ENCODE measurements at places on chromosomes 13 and 19.

DNA sequence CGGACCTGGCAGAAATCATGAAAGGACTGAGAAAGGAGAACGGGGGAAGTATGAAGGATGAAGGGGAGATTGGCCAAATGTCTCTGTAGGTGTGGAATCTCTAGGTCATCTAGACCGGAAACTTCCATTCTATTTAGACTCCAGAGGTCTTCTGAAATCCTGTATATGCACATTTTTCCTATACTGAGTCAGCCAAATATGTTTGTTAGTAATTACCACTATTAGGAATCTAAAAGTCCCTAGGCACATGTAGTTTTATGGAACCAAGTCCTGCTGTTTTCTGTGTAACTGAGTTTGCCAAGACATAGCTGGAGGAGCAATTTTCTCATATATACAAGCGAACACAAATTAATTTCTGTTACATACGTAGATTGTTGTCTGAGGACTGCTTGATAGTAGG lies 498.1 kb downstream of the GPC5 start:
- no peak for DNase-seq

DNA sequence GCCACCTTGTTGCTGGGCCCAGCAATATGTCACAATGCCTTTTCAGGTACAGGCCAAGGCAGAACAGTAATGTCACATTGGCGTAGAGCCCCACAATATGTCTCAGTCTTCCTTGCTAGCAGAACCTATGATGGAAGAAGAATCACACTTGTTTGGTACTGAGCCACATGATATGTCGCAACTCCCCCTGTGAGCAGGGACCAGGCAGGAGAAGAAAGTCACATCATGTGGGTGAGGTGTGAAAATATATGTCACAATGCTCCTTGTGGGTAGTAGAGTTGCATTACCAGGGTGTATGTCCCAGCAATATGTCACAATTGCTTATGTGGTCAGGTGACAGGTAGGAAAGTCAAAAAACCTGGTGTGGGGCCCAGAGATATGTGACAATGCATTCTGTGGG lies 7.1 kb upstream of the ZNF91 start:
- no peak for DNase-seq

DNA sequence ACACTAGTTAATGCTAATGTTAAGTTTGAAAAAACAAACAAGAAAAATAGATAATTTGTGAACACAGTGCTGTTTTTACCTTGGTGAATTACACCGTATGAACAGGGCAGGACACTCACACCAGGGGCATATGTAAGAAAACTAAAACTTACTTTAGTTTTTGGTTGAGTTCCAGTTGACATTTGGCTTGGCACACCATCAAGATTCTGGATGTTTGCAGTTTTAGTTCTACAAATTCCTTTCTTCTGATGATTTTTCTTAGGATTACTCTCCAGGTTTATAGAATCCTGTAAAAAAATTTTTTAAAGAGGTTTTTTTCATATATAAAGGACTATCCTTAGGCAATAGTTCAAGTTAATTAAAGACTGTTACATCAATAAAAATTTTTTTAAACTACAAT lies 238.5 kb upstream of the STARD13 start:
- no peak for DNase-seq

DNA sequence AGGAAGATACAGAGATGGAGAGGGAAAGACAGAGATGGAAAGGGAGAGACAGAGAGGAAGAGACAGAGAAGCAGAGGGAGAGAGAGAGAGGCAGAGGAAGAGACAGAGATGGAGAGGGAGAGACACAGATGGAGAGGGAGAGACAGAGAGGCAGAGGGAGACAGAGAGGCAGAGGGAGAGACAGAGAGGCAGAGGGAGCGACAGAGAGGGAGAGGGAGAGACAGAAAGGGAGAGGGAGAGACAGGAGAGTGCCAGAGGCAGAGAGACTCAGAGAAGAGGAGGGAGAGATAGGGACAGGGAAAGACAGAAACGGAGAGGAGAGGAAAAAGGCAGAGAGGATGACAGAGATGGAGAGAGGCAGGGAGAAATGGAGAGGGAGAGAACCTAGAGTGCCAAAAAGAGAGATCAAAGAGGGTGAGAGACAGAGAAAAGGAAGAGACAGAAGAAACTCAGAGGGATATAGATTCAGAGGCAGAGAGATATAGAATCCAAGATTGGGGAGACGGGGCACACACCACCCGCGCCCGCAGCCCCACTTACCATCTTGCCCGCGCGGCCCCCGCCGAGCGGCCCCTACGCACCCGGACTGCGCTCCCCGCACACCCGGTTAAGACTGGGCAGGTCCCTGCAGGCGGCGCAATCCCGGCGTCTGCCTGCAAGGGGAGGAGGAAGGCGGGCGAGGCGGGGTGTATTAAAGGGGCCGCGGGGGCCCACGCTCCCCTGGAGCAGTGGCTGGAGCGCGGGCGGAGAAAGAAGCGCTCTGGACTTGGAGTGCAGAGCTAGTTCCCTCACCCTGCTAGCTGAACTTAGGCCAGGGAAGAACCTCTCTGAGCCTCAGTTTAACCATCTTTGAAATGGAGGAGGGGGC lies 10.7 kb downstream of the TM6SF2 start:
- no peak for DNase-seq

DNA sequence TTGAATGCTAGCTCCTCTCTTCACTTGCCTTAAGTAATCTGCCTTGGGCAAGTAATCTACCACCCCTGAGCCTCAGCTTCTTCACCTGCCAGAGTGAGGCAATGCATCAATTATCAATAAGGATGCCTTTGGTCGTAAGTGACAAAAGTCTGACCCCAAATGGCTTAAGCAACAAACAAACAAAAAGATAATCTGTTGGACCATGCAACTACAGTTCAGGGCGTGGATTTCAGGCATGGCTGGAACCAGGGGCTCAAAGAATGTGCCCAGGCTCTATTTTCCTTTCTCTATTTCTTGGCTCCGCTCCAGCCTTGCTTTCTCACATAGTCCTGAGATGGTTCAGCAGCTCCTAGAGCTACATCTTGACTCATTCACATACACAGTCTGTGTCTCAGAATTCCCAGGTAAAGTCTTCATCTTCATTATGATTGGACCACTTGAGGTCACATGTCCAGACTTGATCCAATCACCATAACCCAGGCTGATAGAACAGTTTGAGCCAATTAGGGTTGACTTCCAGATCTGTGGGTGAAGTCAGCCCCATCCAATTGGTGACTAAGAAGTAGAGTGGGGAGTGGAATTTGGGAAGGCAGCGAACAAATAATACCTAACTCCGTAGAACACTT lies 29.6 kb downstream of the ACSBG2 start:
- DNase-seq = no peak

DNA sequence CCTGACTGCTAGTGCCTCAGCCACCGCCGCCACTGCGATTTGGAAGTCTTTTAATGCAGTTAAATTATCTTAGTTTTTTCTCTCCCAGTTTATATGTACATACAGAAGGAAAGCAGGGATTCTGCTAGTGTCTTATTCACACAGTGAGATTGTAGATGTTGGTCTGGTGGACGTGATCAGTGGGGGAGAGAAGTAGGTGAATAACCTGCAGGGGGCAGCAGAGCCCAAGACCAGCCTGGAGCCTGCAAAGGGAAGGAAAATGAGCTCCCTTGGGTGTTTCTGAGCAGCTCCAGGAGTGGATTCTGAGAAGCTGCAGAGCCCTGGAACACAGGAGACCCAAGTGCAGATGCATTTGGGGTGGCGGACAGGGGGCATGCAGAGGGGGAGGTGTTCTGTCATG lies 26.3 kb downstream of the ZNF844 start:
- DNase-seq = peak; percentile 69

DNA sequence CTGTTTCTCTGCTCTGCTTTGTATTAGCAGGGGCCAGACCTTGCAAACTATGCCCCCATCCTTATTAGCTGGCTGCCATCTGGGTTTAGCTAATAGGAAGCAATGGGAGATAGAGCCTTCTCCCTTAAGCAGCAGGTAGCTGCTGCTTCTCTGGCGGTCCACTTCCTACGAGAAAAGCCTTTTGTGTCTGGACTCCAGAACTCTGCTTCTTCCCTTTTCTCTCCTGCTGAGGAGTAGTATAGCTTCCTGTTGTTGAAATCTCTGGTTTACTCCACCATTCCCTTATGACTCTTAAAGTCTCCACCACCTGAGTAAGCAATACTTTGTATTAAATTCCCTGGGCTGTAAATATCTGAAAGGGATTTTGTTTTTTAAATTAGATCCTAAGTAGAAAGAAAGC lies 147.1 kb downstream of the DNAJC15 start:
- DNase-seq = no peak

GRCh38 chr13:40626561-40626960 lies 39.9 kb downstream of the FOXO1 start:
- no peak for DNase-seq

DNA sequence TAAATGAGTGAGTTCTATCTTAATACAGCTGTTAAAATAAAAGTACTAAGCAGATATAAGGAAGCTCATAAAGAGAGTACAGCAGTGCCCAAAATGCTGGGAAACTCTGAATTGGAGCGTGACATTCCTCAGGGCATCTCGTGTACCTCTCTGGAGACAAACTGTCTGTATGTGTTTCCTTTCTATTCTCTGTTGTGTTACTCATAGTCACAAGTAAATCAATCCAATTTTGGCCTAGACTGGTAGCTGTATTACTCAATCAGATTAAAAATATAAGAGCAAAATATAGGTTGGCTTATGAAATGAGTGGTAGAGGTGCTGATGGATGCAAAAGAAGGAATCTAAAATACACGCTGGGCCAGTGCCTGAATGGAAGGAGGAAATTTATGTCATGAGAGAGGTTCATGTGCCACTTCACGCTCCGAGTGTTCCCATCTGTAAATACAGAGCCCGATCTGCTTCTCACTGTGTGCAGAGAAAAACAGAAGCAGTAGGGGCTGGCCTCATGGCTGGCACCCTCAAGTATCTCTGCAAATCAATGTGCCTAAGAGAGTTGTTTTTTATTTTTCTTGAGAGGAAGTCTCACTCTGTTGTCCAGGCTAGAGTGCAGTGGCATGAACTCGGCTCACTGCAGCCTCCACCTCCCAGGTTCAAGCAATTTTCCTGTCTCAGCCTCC lies 58.7 kb upstream of the RGCC start:
- no peak for DNase-seq

DNA sequence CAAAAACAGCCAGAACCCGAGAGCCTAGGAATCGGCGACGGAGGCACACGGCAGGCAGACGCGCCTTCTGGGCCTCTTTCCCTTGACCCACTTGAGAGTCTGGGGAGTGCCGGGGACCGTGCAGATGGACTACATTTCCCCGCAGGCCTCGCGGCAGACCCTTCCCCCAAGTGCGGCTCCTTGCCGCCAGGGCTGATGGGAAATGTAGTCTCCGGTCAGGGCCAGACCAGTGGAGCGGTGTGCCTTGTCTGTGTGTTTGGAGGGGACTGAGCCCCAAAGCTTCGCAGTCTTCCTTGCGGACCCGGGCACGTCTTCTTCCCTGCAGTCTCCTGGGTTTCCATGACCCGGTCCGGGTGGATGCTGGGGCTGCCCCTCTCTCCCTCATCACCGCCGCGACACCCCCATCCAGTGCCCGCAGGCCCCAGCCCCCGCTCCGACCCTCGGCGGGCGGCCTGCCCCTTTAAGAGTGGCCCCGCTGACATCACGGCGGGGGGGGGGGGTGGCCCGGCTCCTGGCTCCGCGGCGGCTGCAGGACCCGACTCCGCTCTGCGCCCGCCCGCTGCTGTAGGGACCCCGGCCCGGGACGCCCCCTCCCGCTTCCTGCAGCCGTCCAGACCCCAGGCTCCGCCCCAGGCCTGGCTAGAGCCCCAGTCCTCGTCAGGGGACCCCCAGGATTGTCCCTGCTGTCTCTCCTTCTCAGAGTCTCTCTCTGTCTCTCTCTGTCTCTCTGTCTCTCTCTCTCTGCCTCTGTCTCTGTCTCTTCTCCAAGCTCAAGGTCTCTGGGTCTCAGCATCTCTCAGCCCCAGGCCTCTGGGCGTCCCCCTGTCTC lies 758 bp upstream of the CACNG7 start:
- DNase-seq = peak; percentile 97

DNA sequence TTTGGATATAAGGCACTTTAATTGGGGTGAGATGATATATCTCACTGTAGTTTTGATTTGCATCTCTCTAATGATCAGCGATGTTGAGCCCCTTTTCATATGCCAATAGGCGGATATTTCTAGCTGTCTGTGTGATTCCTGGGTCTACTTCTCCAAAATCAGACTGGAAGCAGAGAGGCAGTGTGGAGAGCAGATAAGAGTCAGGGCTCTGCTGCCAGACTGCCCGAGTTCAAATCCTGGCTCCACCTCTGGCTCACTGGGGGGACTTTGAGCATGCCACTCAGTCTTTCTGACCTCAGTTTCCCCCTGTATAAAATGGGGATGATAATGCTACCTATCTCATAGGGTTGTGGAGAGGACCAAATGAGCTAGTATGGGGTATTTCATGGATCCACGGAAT lies 24.0 kb upstream of the ACP7 start:
- DNase-seq = no peak

DNA sequence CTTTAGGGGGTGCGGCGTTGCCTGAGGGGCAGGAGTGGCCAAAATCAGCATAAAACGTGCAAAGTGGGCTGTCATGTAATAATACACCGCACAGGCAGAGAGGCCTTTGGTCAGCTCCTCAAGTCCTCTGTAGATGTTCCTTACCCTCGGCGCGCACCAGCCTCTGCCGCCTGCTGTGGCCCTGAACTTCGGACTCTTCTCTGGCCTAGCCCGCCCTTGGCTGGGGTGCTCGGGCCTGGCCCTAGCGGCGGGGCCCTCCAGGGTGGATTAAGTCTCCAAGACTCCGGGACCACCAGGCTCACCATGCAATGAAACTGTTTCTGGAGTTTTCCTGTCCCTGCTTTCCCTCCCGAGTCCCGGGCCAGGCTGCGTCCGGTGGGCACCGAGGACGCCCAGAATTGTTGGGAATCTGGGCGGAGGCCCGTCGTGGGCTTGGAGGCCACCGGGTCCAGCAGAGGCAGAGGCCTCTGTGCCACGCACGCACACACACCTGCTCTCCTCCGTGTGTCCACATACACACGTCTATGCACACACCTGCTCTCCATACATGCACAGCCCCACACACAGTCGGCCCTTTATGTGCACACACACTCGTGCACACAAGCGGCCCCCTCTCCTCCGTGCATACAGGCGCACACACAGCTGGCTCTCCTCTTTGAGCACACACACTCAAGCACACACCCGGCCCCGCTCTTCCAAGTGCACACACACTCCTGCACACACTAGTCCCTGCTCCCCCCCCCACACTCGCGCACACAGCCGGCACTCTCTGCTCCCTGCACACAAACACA lies 1.5 kb upstream of the TFDP1 start:
- DNase-seq = no peak

- no peak for DNase-seq
Observed at GRCh38 chr13:30880151-30880855, 25.8 kb upstream of the MEDAG start.

DNA sequence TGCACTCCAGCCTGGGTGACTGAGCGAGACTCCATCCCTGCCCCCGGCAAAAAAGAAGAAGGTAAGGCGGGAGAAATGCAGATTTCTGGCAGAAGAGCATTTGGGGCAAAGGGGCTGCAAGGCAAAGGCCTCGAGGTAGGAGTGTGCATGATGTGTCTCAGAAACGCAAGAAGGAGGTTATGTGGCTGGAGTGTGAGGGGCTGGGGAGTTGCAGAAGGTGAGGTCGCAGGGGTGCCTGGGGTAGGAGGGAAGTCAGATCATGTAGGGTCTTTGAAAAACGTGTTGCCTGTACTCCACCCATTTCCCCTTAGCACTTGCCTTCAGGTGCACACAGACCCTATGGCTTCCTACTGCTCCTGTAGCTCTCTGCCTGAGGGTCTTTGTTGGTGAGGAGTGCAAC lies 29.9 kb downstream of the KCTD15 start:
- DNase-seq = no peak

GRCh38 chr13:92197669-92198068 lies 799.2 kb downstream of the GPC5 start:
- no peak for DNase-seq
